Naive B cell (primary cell): ENCODE measurements at places on chromosomes 2 and 18.

DNA sequence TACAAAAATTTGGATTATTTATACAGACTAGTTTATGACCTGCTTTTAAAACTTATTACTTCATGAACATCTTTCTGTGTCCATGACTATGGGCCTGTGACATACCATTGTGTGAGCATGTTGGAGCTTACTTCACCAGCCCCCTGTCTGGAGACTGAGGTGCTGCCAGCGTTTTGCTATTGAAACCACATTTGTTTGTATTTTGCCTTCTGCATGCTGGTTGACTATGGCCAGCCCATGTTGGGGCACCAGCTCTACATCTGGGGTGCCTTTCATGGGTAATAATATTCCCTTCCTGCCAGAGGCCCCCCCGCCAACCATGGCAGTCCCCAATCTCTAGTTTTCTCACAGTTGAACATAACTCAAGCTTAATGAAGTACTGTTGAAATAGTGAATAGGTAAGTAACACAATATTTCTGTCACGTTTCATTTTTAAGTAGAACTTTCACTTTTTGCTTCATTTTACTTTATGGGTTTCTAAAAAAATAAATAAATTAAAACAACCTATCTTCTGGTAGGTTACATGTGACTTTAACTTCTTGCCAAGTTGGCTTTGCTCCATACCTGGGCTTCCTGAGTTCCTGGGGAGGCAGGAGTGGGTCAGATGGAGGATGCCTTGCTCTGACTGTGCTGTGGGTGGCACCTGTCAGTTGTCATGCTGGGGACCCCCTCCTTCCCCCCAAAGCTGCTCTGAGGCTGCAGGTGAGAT, 63.9 kb downstream of the DGKD start:
- DNase-seq, result no peak

DNA sequence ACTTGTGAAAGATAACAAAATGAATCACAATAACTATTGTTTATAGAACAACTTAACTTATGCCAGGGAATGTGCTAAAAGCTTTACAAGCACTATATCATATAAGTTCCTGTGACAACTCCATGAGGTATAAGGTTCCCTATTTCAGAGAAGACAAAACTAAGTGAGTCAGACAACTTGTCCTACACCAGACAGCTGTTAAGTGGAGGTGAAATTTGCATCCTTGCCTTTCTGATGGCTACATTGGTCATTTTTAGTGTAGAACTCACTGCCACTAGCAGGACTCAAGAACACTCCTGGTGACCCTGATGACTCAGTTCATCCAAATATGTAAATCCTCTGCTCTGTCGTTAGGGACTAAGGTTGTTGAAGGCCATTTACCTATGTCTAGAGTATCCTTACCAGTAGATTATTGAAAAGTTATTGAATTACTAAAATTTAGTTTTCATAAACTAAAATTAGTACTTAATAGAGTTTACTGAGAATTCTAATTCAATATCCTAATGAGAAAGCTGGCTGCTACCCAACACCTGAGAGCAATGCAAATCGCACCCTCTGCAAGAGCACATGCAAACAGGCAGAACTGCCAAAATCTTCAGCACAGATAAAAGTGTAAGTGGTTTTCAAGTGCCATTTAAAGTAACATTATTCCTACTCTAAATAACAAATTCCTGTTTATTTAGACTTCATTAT, 636.2 kb downstream of the NRXN1 start:
- no peak for DNase-seq

DNA sequence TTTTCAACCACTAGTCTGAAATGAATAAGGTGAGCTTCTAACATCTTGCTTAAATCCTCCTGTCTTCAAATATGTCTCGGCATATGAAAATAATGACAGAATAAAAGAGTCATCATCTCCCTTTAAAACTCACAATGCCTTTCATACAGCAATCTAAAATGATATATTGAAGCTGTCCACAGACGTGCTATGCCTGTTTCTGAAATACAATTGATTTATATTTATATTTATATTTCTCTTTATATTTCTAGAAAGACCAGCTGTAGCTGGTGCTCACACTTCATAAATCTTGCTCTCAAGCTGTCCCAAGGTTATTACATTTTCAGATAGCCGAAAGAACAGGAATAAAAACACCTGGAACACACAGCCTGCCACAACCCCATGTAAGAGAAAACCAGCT, 11.1 kb downstream of the MBP start:
- no peak for DNase-seq

DNA sequence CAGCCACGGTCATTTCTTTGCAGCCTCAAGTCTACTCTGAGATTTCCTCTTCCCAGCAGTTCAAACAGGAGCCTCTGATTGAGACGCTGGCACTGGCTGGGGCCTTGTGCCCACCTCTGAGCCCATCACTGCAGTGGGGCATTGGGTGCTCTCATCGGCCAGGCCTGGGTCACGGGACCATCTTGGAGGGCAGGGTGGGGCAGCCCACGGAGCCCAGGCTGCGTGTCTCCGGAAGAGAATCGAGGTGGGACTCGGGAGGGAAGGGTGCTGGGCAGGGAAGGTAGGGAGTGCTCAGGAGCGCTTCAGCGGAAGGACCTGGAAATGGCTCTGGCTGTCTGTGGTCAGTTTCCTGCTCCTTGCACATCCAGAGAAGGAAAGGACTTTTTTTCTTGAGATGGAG, 82.4 kb downstream of the RTP5 start:
- no peak for DNase-seq

DNA sequence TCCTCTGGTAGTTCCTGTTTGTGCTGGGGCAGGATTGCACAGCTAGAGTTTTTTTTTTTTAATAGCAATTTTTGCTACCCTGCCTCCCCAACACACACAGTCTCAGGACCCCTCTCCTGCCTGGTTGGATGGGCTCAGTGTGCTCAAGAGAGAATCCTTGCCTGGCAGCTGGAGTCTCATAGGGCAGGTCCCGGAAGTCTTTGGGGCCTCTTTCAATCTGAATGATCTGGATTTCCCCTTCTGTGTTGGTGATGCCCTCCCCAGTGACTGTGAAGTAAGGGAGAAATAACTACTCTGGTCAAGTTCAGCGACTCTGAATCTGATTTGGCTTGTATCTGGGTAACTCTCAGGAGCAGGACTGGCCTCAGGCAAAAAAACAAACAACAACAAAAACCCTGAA, 220.6 kb upstream of the LRRTM1 start:
- DNase-seq, result no peak

- no peak for DNase-seq
These were observed 741.7 kb downstream of the PLCL1 start for GRCh38 chr2:198546122-198546521.

- DNase-seq, result peak; percentile 50
These were observed 142.0 kb upstream of the DNMT3A start for GRCh38 chr2:25483607-25484266.

DNA sequence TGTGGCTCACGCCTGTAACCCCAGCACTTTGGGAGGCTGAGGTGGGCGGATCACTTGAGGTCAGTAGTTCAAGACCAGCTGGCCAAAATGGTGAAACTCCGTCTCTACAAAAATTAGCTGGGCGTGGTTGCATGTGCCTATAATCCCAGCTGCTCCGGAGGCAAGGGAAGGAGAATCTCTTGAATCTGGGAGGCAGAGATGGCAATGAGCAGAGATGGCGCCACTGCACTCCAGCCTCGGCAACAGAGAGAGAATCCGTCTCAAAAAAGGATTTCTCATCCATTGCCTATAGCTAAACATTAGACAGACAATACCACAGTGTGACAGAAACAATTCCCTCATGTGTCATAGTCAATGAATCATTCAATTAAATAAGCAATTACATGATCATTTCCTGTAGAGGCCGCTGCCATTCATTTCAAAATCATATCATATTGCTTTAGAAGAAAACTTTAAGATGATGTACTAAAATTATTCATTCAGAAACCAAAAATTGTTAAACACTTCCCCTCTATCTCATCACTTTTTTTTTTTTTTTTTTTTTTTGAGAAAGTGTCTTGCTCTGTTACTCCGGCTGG, 69.5 kb upstream of the TGIF1 start:
- DNase-seq, result no peak

- no peak for DNase-seq
These were observed 153.2 kb upstream of the ETAA1 start for GRCh38 chr2:67243919-67244318.

- DNase-seq, result no peak
These were observed 4.8 kb upstream of the UBE2E3 start for GRCh38 chr2:180975585-180975984.

- no peak for DNase-seq
These were observed 353.5 kb upstream of the RGPD4 start for GRCh38 chr2:107473150-107473549.

DNA sequence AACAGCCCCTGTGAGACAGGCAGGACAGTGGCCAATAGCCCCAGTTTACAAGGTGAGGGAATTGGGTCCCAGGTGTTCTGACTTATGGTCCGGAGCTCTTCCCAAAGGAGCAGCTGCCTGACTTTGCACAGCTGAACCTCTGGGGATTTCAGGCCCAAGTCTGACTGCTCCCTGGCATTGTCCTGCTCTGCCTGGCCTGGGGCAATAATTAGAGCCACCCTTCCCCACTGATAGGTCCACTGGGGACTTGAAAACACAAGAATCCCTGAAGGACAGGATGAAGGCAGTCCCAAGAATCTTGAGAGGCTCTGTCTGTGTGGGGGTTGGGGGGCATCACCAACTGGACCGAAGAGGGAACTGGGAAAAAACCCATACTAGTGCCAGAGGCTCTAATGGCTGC, 3.7 kb upstream of the FEV start:
- DNase-seq, result no peak

DNA sequence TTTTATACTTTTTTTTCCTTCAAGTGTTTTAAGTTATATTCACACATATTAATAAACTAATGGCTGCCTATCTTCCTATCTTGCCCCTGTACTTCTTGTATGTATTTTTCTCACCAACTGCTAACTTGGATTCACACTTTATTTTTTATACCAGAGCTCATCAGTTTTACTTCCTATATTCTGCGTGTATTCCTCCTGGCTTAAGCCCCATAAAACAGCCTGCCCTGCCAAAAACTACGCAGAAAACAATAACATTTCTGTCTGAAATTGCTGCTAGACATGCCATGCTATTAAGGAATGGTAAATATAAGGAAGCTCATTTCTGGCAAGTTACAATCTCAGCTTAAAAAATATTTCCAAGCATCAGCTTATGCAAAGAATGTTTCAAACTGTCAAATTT, 172.3 kb downstream of the UBE2E3 start:
- DNase-seq, result no peak

DNA sequence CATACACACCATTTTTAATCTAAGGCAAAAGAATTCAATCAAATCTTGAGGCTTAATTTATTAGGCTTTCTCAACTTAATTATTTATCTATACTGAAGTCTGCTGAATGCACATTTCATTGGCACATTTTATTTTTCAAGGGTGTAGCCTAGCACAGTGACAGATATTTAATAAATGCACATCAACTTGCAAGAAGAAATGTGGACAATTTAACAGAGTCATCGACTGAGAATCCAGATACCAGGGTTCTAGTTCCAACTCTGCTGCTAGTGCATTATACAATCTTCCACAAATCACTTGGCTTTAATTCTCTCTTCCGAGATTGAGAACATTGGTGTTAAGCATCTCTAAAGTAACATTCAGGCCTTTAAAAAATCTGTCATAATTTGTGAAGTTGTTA, 88.5 kb upstream of the RBBP8 start:
- no peak for DNase-seq

- no peak for DNase-seq
These were observed 79.6 kb downstream of the TPO start for GRCh38 chr2:1492711-1493430.

DNA sequence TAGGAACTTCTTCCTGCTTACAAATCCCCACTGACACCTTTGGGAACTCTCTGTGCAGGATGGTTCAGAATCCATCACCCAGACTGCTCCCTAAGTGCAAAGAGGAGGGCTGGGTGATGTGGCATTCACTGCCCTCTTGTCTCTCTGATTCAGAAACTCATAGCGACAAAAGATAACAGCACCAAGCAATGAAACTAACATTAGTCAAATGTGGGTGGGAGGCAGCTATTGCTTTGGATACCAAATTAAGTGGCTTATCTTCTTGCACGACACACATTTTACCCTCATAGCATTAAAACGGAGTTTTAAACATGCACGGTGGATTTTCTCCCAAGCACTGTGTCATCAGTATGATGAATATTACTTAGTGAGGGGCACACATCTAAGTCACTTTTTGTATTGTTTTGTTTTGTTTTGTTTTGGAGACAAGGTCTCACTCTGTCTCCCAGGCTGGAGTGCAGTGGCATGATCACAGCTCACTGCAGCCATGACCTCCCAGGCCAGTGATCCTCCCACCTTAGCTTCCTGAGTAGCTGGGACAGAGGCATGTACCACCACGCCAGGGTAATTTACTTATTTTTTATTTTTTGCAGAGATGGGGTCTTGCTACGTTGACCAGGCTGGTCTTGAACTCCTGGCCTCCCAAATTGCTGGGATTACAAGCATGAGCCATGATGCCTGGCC, 40.9 kb upstream of the NEB start:
- no peak for DNase-seq

- DNase-seq, result peak; percentile 48
These were observed 37.6 kb downstream of the RMC1 start for GRCh38 chr18:23540867-23541266.

DNA sequence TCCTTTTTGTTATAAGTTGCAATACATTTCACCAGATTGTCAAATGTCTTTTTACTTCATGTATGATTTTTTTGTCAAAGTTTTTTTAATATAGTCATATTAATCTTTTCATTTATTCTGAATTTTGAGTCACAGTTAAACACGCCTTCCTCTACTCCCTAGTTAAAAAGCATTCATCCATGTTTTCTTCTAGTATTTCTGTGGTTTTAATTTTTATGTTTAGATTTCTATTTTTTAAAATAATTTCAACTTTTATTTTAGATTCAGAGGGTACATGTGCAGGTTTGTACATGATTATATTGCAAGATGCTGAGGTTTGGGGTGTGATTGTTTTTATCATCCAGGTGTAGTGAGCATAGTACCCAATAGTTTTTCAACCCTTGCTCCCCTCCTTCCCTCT, 146.7 kb upstream of the MYO3B start:
- DNase-seq, result no peak

GRCh38 chr2:39499336-39499735, 62.3 kb upstream of the MAP4K3 start:
- no peak for DNase-seq

DNA sequence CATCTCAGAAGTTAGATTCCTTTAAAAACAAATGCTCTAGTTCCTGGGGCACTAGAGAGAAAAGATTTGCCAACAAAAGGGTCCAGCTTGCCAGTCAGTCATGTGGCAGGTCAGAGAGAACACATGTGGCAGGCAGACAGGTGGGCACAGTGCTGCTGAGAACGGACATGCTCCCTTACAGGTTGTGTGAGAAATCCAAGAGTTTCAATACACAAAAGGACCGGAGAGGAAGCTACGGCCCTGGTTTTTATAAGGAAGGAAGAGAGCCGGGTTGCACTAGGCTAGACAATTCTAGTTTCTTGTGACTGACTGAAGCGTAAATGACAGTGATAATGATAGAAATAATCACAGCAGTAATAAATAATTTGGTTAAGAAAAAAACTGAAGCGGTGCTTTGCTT, 18.3 kb downstream of the CDC42EP3 start:
- no peak for DNase-seq
